Kidney epithelial cell (primary cell): ENCODE measurements at places on chromosomes 13 and 19.

GRCh38 chr13:27008733-27009132 is 162.9 kb downstream of the USP12 start:
- no peak for DNase-seq

GRCh38 chr19:51127755-51128154 is 3.0 kb downstream of the SIGLEC9 start:
- DNase-seq = no peak

DNA sequence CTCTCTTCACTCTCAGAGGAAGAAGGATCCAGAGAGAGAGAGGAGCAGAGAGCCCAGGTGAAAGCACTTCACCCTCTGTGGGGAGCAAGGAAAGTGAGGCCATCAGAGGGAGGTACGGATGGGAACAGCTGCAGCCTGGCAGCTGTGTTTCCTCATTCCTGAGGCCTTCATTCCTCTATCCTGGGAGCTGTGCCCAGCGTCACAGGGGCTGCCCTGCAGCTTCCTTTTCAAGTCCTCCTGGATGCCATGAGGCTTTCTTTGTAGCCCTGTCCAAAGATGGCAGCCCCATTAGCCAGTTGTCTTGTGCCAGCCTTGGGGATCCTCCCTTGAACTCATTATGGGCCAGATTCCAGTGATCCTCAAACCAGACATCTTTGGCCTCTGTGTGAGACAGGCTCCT is 76.8 kb upstream of the PCDH8 start:
- no peak for DNase-seq

- DNase-seq = no peak
These were observed 5.2 kb upstream of the TM6SF2 start for GRCh38 chr19:19278315-19278714.

DNA sequence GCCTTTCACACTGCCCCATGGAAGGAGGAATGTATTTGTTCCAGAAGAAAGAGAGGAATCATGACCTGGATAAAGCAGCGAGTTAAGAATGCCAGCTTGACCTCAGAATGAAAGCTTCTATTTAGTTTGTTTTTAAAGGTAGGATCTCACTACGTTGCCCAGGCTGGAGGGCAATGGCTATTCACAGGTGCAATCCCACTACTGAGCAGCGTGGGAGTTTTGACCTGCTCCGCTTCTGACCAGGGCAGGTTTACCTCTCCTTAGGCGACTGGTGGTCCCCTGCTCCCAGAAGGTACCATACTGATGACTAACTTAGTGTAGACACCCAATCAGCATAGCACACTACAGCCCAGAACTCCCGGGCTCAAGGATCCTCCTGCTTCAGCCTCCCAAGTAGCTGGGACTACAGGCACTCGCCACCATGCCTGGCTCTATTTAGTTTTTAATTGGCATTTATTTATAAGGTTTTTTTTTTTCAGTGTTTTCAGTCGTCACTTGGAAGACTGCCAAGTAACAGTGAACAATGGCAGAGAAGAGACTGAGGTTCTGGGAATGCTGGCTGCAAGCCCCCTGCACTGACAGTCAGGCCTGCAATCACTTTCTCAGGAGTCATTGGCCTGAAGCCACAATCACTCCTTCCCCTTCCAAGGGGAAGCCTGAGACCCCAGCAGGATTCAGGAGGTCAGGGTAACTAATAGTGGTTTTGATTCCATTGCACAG is 73.1 kb downstream of the EPS15L1 start:
- DNase-seq = no peak

DNA sequence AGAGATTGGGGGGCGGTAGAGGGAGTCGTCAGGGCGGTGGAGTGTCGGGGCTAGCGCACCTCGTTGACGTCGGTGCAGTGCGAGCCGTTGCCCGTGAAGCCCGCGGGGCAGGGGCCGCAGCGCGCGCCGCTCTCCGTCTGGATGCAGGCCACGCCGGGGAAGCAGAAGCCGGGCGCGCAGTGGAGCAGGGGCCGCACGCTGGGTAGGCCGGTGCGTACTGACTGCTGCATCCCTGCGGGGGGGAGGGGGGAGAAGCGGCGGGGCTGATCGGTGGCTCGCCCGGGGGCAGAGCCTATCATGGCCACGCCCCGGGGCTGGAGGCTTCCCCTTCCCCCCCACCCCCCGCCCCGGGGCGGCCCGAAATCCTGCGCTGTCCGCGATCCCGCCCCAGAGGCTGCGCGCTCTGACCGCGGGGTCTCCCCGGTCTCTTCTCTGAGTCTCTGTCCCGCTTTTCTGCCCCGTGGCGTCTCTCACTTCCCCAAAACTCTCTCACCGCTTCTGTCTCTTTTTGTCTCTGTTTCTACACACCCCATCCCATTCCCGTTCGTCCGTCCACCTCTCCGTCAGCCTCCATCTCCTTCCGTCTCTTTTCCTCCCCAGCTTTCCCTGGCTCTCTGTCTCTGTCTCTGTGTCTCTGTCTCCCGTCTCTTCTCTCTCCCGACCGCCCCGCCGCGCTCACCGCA is 1.1 kb downstream of the COMP start:
- no peak for DNase-seq

DNA sequence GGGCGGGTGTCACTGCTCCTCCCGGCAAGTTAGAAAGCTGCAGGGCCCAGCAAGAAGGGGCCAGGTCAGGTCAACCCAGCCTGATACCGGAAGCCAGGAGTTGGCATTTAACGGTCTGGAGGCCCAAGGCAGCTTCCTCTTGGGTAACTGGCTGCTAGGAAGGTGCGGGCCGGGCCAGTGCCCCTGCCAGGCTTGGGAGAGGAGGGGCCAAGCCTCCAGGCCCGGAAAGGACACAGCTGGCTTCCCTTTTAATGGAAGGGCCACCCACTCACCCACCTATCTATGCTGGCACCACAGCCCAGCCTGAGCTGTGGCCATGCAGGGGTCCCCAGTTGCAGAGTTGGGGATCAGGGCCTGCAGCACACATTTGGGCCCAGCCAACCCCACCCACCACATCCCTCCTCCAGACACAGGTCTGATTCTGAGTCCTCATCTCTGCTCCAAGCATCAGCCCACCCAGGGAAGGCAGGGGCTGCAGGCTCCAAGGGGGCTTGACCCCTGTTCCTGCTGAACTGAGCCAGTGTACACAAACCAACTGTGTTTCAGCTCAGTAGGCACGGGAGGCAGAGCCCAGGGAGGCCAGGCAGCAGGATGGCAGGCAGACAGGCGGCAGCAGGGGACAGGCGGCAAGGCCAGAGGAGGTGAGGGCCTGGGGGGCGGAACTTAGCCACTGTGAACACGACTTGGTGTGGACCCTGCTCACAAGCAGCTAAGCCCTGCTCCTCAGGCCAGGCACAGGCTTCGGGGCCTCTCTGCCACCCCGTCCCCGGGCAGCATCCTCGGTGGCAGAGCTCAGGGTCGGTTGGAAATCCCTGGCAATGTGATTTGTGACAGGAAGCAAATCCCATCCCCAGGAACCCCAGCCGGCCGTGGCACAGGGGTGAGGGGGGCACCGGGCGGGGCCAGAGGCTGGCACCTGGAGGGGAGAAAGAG is 40.8 kb downstream of the ZSWIM4 start:
- DNase-seq = no peak

DNA sequence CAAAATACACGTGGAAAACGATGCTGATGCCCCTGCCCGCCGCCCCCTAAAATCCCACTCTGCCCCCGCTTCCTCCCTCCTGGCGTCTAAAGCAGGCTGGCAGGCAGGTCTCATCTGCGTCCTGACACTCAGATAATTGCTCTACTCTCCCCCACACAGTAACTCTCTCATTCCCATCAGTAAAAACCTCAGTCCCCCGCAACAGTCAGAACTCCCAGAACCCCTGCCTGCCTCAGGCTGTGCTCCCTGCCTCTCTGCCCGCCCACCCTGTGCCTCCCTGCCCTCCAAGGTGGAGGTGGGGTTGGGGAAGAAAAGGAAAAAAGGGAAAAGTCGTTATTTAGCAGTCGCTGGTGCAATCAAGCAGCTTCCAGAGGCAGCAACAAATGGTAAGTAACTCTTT is 473.7 kb downstream of the EFNB2 start:
- no peak for DNase-seq

DNA sequence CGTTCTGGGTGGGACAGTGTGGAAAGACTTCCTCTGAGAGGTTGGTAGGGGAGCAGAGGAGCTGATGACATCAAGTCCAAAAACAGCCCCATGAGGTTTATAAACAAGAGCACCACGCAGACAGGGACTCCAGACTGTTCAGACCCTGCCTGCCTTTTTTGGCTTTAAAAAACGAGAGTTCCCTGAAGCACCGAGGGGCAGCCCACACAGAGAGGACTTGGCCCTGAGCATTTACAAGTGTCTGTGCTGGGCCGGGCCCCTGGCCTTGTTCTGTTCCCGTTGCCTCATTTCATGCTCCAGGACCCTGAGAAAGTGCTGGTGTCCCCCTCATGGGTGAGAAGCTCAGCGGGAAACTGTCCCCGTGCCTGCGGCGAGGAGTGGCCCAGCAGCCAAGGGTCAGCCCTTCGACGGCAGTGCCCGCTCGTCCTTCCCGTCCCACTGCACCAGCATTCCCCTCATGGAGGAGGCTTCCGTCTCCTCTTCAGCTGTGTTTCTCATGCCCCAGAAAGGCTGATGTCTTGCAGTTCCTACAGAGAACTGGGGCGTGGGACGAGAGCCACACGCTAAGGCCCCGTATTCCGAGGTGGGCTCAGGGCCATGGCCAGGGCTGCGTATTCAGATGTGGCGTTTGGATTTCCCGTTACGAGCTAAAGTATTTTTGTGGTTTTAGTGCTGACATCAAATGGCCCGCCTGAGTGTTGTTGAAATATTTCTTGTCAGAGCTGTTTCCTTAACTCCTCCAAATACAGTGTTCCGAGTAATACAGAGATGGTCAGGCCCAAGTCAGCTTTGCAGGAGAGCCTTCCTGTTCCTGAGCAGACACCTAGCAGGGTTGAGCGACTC is 93.5 kb downstream of the ATP11A start:
- DNase-seq = no peak

- no peak for DNase-seq
These were observed 39.8 kb upstream of the SLC15A1 start for GRCh38 chr13:98792321-98792720.

GRCh38 chr19:18100710-18101109 is 3.1 kb downstream of the MAST3 start:
- DNase-seq = no peak

- no peak for DNase-seq
These were observed 1.8 kb upstream of the SYNE4 start for GRCh38 chr19:36010402-36010801.

- peak; percentile 47 for DNase-seq
These were observed 46.8 kb downstream of the COG3 start for GRCh38 chr13:45511310-45512097.

GRCh38 chr19:45098521-45099466 is 5.8 kb downstream of the PPP1R37 start:
- DNase-seq = no peak
